SHP77 (cell line): ENCODE measurements at places on chromosomes 6 and 20.

DNA sequence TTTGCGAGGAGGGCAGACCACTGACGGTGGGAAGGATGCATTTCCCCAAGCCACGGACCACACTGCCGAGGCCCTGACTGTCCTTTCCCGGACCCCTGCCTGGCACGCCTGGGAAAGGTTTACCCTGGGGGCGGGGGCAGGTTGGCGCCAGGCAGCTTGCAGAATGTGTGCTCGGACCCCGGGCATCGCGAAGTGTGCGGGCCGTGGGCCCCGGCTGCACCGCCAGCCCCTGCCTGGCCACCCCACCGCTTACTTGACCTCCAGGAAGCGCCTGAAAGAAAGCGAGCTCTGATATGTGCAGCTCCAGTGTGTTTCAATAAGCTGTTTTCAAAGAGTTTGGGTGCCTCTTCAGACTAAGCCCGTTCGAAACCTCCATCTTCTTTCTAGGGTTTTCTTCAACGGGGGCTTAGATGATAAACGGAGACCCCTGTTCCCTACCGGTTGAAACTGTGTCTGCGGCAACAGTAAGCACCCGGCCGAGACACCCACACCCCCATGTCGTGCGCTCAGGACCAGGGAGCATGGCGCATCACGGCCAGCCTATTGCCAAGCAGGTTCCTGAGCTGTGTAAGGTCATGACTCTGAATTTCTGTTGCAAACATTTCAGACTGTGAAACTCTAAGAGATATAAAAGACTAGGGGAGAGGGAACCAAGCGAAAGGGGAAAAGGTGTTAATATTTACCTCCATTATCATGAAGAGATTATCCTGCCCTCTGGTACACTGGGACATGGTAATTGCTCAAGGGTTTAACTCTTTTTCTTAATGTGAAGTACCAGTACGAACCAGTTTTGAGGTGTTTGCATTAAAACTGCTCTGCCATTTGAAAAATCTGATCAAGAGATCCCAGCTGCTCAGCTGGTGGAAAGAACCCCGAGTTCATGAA is 231.2 kb upstream of the FOXQ1 start:
- DNase-seq = no peak

- no peak for DNase-seq
Observed at GRCh38 chr20:48064929-48065328, 279.6 kb upstream of the SULF2 start.

GRCh38 chr20:31484001-31484400 is 8.9 kb downstream of the REM1 start:
- DNase-seq = no peak

- no peak for DNase-seq
Observed at GRCh38 chr6:27777614-27778355, 134.4 kb downstream of the OR2B2 start.

GRCh38 chr20:33791959-33792597 is 19.1 kb upstream of the CHMP4B start:
- peak; percentile 28 for DNase-seq

DNA sequence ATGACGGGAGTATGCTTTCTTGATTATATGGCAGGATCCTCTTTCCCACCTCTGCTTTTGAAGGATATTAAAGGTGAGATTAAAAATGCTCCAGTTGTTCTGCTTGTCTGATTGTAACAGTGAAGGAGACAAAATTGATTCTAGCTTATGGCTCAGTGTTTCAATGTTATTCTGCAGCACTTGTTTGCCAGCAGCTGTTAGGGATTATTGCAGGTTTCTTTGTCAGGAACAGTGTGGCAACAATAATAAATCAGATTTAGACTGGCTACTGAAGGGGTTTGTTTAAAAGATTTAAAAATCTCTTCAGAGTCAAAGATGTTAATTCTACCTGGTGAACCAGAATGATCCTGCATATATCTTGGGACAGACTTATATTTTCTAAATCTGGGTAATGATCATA is 126.9 kb downstream of the LAMA2 start:
- no peak for DNase-seq

GRCh38 chr6:28587746-28588075 is 62.0 kb downstream of the GPX5 start:
- no peak for DNase-seq

- DNase-seq = no peak
Observed at GRCh38 chr20:34010405-34010931, 16.8 kb downstream of the RALY start.

DNA sequence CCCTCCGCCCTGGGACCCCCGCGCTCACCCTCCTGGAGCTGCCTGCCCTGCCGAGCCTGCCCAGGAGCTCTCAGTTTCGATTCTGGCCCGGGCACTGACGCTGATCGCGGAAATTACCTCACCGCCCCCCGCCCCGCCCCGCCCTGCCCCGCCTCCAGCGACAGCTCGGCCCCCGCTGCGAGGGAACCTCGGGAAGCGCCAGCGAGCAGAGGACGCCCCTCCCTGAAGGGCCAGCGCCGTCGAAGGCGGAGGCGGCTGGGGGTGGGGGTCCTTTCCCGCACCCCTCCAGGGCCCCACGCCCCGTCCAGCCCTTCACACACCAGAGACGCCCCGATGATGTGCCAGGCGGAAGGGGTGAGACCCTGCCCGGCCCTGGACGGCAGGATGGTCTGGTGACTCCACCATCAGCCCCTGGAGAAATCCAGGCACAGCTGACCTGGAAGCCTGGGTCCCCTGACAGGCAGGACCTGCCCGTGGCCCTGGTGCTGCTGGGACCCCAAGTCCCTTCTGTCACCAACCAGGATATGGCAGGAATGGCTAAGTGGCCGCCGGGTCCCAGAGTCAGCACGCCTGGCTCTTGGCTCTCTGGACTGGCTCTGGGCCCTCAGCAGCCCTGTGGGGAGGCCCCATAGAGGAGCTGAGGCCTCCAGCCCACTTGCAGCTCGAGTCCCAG is at the start of gene HELZ2:
Gene HELZ2 (minus strand): TSS at position 84 of the 673 bp plus-strand sequence. CDS start 1,854 bp downstream, outside the sequence.
- peak; percentile 51 for DNase-seq

GRCh38 chr6:89297695-89298351 is 17.3 kb downstream of the GABRR2 start:
- peak; percentile 81 for DNase-seq

DNA sequence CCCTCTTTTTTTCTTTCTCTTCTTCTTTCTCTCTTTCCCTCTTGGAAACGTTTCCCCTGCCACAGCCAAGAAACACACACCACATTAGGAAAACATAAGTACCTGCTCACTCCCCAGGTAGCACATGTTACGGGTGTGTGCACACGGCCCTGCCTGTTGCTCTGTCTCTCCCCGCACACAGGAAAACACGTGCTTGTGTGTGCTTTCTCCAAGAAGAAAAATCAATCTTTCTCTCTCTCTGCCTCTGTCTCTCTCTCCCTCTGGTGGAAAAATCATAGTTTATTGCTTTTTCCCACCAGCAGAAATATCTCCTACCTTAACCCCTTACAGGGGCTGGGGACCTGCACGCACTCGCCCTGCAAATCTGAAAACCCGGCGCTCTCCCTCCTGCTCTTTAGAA is 102.3 kb downstream of the EDN3 start:
- DNase-seq = peak; percentile 21

DNA sequence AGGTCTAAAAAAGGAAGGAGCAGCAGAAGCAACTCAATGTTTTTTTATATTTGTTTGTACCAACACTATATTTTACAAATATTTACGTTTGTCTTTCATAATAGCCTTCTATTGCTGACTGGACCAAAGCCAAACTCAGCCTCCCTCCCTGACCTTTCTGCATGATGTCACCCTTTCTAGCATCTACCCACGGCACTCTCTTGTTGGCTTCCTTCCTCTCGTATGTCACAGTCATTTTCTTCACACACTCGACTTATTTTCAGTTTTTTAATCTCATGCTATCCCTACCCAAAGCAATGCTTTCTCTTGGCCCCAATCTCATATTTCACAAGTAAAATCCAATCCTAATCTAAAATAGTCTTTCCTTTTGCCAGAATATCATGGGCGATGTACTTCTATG is 16.3 kb upstream of the FAM8A1 start:
- no peak for DNase-seq

- DNase-seq = no peak
Observed at GRCh38 chr6:24043848-24044247, 82.2 kb upstream of the NRSN1 start.

DNA sequence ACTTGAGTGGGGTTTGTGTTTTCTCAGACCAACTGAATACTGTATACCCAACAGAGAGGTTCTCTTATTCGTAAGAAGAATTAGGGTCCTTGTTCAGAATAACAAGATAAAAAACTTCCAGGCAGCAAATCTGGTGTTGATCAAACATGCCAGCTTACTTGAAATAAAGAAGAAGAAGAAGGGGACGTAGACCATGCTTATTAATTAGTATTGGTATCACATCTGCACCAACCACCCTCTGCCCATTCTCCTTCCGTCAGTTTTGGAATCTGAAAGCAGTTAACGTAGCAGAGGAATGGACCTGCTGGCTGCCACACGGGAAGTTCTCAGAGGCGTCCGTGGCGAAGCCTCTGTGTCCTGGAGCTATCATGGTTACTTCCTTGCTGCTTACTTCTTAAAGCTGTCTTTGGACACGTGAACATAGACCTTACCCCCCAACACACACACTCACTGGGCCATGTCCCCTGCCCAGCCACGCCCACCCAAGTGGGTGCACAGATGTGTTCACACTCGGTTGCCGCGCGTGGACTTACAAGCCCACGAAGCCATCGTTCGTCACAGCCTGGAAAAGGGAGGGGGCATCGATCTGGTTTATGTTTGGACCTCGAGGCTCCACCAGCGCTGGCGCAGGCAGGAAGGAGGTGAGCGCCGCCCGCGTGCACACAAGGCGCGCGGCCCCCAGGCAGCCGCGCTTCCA is 4.1 kb upstream of the DLL1 start:
- no peak for DNase-seq

GRCh38 chr6:2748183-2748582 is 2.5 kb downstream of the MYLK4 start:
- no peak for DNase-seq

DNA sequence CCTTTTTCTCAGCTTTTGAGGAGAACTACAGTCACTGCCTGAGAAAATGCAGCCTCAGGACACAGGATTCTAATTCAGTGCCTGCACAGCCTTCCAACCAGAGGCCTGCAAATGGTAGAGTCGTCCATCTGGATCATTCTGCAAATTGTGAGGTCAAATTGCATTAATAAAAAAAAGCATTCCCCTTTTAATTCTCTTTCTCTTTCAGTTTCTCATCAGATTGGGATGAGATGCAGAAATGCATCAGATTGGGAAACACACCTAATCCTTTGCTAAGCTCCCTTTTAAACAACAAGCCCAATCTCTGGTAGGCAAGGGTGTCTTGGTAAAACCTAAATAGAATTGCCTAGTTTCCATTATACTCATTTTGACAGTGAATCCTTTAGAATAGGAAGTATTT is 838.8 kb downstream of the MAFB start:
- DNase-seq = no peak

DNA sequence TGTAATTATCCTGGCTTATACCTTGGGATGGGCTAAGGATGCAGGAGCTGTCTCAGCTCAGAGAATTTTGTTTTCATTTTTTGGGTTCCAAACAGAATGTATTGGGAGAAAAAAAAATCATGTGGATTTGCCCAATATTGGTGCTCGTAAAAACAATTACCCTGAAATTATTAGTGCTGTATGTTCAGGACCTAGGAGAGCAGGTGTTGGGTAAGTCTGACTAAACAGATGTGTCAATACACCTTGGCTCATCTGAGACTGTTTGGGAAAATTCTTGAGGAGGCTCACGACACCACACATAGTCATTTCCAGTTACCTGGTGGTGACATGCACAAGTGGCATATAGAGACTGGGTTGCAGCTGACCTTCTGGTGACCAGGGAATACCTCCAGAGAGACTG is 802.1 kb upstream of the FLRT3 start:
- no peak for DNase-seq

GRCh38 chr6:122799140-122799745 is 10.2 kb downstream of the SMPDL3A start:
- no peak for DNase-seq

- DNase-seq = no peak
Observed at GRCh38 chr6:126388104-126388598, 48.2 kb downstream of the CENPW start.

- peak; percentile 56 for DNase-seq
Observed at GRCh38 chr6:13908955-13909381, 15.8 kb upstream of the RNF182 start.

DNA sequence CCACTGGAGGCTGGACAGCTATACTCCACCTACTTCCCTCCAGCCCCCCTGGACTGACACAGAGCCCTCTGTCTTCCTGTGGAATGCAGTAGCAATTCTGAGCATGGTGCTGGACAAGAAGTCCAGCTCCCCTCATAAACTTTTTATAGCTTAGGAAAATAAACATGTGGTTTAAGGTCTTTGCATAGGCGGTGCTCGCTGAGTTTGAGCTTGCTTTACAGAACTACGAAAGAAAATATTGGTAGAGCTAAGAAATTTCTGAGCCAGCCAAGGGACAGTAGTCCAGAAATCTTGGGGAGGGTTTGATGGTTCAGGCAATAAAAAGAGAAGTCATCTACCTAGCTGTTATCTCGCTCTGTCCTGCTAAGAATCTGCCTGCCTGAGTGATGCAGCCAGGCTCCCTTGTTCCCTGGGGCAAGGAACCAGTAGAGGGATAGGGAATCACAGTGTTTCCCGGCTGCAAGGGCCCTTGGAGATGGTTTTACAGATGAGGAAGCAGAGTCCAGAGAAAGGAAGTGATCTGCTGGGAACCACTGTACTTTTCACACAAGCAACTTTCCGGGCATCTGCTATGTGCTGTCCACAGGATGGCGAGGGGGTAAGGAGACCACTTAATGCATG is 343.4 kb downstream of the CDC5L start:
- DNase-seq = no peak

DNA sequence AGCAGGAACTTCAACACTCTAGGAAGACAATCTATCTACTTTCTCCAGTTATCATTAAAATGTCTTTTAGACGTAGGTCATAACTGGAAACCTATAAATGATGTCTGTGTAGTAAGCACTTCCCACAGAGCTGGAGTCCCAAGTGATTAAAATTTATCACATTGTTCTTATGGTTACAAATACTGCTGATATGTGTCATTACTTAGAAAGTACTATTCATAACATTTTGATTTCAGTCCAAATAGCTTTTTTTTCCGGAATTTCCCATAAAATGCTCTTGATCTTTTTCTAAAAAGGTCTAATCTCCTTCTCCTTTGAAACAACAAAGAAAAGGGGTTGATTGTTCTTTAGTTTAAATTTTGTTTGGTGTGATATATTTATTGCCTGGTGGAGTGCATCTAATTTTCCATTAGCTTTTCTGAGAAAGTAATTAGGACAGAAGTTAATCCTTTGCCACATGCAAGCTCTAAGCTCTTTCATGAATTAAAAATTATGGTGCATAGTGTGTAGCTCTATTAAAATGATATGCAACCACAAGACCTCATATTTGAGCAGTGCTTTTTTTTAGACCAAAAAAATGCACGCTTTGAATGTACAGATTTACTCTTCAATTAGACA is 132.7 kb upstream of the TCF21 start:
- no peak for DNase-seq

DNA sequence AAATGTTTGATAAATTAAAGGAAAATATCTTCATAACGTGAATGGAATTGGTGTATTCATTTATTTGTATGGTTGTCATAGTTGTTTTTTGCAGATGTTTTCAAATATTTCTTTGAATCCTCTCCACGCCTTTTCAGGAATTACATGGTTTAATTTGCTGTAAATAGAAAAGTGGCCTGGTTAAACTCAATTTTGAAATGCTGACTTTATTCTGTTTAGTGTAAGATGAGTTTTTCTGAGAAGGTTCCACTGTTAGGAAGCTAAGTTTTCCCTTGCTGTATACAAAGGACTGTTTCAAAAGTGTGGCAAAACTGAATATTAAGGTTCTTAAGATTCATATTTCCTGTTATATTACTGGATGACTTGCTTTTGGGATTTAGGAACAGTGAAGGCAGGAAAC is 503 bp upstream of the ZC2HC1B start:
- DNase-seq = no peak
